ENCODE measurements at places on chromosomes 1 and 21.

GRCh38 chr21:38824124-38824822, 18.5 kb downstream of the ETS2 start:
- DNase-seq: no peak

- DNase-seq: no peak
Observed at GRCh38 chr1:206674745-206675175, 9.9 kb upstream of the MAPKAPK2 start.

DNA sequence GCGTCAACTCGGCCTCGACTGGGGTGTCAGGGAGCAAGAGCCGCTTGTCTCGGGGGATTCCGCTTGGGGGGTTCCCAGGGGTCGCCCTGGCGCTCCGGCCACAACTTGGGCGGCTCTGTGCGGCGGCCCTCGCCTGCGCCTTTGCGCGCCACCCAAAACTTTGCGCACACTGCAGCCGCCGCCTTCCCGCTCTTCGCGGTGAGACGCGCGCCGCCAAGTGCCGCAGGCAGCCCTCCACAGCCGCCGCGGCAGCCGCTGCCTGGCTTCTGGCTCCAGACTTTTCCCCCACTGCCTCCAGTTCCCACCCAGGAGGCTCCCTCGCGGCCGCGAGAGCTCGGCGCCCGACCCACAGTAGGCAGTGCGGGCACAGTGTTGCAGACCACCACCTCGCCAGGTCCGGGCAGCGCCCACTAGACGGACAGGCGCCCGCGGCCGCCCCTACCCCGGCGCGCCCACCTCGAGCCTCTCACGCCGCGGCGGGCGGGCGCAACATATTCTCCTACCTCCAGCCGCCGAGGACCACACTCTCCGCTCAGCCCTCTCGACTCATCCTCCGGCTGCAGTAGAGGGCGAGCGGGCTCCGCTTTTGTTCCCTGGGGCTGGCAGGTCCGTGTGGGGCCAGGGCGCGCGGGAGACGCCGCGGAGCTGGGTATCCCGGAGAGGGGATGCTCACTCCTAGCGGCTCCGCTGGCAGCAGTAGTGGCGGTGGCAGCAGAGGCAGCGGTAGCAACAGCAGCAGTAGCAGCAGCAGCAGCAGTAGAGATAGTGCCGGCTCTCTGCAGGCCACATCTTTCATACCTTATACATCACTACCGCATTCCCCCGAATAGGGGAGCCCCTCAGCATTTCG, 296.6 kb downstream of the OMA1 start:
- peak; percentile 43 for DNase-seq

- no peak for DNase-seq
Observed at GRCh38 chr21:27480841-27481261, 514.0 kb upstream of the ADAMTS5 start.

GRCh38 chr1:233389893-233390292, 62.4 kb downstream of the MAP3K21 start:
- DNase-seq: no peak

- DNase-seq: no peak
Observed at GRCh38 chr1:204426035-204426436, 14.4 kb upstream of the PPP1R15B start.
